ENCODE measurements at places on chromosomes 2 and 18.

DNA sequence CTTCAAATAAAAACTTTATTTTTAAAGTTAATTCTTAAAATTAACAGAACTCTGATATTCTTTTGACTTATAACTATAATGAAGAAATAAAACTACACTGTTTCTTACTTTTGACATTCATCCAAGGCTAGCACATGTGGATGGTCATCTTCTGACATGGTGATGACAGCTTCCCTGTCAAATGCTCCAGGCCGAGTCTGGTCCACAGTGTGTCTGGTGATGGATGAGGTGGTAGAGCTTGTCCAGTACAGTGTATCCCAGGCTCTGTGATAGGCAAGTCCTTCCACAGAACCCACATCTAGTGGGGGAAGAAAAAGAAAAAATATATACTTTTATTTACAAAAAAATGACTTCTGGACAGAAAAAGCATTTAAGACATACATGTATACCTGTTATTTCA, 1529.5 kb downstream of the LRP1B start:
- no peak for DNase-seq

DNA sequence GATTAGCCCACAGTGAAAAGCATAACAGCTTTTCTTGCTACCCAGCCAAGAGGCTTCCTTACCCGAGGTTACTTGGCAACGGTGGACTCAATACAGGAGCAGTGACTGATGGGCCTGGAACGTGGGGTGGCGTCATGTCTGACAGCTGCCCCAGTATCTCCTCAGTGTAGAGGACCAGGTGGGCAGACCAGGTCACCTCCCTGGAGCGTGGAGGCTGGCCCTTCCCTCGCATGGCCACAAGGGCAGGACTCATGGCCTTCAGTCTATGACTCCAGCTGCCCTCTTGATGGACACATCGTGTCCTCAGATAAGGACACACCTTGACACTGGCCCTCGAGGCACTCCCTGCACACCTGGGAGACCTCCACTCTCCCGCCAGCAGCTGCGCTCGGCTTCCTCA, 6.4 kb downstream of the ASPRV1 start:
- DNase-seq: no peak

GRCh38 chr2:206721256-206721920, 3.2 kb upstream of the DYTN start:
- DNase-seq: no peak

- no peak for DNase-seq
These were observed 229.2 kb upstream of the SMIM21 start for GRCh38 chr18:75656563-75657247.

GRCh38 chr2:96256611-96257113, 9.1 kb downstream of the TMEM127 start:
- no peak for DNase-seq

DNA sequence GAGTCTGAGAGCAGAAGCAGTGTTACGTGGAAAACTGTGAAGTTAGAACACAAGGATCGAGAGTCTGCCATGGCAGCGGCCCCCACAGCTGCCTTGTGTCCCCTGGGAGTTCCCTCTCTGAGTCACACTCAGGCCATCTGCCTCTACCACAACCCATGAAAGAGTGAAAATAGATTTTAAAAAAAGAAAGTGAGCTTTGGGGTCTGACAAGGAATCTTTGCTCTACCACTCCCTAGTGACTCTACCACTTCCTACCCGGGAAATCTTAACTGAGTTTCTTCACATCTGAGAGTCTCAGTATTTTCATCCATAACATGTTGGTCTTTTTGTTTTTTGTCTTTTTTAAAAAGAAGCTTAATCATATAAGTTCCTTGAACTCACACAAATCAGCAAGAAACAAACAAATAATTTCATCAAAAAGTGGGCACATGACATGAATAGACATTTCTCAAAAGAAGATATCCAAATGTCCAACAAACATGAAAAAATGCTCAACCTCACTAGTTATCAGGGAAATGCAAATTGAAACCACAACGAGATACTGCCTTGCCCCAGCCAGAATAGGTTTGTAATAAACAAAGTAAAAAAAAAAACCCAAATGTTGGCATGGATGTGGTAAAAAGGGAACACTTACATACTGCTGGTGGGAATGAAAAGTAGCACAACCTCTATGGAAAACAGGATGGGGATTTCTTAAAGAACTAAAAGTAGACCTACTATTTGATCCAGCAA, 2.4 kb upstream of the MSGN1 start:
- DNase-seq: no peak

DNA sequence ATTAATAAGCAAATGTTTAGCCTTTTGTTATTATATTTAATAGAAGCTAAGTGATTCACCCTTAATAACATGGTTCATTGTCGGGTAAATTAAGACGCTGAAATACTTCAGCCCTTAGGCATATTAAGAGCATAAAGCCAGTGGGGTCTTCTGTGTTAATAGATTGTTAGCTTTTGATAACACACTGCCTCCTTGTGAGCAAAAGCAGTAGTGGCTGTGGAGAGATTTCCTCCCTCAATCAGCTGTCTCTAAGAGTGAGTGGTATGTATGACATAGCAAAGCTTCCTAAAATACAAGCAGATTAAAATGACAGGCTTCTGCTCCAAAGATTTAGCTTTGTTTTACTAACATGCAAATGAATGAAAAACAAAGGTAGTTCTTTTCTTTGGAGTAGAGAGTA, 143.7 kb upstream of the SYT4 start:
- no peak for DNase-seq

All from activated naive CD4-positive, alpha-beta T cell treated with anti-CD3 and anti-CD28 coated beads, Interleukin-2, amount 50 U/mL, for 16 hours (primary cell).